ENCODE measurements at places on chromosomes 11 and 22.

DNA sequence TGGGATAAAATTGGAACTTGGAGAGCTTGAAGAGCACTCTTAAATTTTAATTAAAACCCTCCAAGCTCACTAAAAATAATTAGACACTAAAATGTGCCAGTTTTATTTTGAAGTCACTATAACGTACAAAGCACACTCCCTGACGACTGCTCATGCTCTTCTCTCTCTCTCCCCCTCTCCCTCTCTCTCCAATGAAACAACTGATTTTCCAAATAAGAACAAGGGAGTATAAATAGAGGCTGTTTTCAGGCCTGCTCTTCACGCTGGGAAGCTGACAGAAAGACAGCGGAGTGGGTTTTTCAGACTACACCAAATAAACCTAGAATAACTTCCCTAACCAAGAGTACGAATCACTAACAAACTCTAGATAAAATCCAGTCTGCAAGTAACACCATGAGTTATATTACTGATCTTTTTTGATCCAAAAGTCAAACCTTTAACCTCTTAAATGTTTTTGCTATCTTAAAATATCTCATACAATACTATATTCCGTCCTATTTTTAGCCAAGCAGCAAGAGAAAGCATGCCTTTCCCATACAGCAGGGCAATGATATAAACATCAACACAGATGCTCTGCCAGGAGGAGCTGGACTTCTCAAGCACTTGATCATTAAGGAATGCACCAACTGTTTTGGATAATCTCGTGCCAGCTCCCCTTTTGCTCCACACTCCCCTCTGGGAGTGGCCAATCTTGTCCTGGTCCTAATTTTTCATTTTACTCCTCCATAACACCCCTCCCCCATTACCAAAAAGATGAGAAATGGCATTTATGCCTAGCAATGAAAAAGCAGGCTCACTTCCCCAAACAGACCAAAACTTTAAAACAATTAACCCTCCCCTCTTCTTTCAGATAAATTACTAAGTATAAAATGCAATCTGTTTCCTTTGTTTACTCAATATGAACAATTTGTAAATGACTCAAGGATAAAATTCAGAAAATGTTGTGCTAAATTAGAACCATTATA, 116.9 kb downstream of the SOX6 start:
- no peak for DNase-seq

DNA sequence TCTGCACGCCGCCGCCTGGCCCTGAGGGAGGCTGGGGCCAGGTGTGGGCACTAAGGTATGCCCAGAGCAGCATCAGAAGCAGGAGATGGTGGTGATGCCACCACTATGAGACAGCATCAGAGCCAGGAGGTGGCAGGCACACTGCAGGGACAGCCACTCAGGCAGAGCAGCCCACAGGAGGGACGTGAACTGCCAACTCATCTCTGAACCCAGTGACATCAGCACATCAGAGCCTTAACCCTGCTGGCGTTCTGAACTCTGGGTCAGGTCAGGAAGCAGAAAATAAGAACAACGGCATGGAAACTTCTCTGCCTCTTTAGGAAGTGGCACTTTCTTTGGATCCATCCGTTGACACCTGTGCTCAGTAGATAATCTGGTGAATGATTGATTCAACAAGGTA, 14.7 kb upstream of the IFT27 start:
- DNase-seq: no peak

- no peak for DNase-seq
Observed at GRCh38 chr11:87600938-87601337, 563.2 kb downstream of the TMEM135 start.

DNA sequence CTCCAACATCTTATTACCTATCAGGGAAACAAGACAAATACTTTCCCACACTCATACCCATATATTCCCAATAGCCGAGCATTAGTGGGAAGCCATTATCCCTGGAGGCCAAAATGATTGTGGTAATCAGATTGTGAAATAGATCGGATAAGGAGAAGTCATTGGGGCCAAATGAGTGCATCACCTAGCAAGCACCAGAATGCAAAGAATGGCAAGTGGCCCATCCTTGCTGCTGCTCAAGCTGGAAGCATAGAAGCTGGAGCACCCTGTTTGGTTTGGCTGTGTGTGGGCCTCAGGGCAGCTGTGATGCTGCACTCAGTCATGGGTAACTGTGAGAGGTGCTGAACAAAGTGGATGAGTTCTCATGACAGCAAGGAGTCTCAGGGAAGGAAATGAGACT, 18.7 kb upstream of the DBX1 start:
- DNase-seq: no peak

DNA sequence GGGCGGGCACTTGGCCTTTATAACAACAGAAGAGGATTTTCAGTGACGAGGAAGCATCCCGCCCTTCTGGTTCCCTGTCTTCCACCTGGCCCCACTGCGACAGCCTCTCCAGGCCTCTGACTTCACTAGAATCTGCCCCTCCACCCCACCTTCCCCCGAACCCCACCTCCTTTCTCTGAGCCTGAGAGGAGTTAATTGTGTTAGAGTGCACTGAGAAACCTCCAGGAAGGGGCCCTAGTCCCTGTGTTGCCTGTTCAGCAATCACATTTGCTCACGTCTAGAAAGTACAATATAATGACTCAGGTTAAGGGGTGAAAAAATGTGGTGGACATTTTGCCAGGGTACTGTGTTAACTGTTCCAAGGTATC, 38.8 kb downstream of the PTPRJ start:
- no peak for DNase-seq

DNA sequence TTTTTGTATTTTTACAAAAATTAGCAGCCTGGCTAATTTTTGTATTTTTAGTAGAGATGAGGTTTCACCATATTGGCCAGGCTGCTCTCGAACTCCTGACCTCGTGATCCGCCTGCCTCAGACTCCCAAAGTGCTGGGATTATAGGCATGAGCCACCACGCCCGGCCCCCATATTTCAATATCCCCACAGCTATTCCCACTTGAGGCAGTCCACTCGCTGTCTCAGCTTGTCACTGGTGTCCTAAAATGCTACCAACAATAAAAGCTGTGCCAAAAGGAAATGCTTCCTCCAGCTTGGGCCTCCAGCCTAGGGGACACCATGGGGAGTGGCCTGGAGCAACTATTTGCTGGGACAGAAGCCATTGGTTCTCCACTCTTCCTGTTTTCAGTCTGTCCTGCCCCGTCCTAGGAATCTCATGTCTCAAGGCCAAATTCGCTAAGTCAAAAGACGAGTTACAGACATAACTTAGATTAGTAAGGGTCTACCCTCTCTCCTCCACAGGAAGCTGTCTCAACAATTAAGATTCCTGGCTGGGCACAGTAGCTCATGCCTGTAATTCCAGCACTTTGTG, 7.3 kb upstream of the SPINDOC start:
- no peak for DNase-seq

GRCh38 chr11:15793043-15793996, 563.0 kb downstream of the SOX6 start:
- DNase-seq: peak; percentile 50

Data from cardiac muscle cell (in vitro differentiated cells and primary cell).